Fibroblast of skin of back (primary cell): ENCODE measurements at places on chromosomes 6 and 20.

GRCh38 chr6:73694711-73695411 is 1.1 kb upstream of the CD109 start:
- peak; percentile 60 for DNase-seq

DNA sequence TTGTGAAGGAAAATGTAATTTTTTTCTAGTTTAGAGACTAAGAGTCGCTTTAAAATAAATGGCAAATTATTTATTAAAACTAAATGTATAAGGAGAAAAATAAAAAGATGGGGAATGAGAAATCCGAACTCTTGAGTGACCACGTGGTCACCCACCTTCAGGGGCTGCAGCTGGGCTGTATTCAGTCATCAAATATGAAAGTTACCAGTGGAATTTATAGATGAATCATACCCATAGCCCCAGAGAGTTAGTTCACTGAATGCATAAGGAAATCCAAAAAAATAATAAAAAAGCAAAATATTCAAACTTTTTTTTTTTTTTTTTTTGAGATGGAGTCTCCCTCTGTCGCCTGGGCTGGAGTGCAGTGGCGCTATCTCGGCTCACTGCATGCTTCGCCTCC is 947.7 kb upstream of the ADGRB3 start:
- DNase-seq, result peak; percentile 66

DNA sequence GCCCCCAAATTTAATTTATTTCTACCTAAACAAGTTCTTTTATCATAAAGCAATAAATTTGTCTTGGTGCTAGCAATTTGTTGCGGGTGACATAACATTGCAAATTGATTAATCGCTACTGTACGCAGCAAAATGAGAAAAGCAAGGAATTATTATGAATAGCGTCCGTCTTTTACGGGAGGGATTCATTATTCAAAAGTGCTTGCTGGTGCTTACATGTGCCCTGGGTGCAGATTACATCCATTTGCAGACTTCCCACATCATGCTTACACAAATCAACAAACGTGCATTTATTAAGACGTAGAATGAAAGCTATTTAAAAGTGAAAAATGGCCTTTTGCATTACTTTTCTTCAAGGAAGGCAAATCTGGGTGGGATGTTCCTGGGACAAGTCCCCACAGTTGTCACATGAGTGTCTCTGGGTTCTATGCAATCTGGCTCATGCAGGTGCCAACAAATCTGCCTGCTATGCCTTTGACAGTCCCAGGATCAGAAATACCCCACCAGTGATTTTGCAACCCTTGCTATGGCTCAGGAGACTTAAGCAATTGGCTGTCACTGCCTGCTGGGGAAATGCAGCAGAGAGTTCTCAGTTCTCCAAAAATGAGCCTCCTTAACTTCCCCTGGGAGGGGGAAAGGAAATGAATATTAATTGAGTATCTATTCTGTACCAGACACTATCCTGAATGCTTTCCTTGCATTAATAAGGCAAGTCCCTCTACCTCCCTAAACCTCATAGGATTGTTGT is 30.1 kb upstream of the MAFB start:
- DNase-seq, result no peak

DNA sequence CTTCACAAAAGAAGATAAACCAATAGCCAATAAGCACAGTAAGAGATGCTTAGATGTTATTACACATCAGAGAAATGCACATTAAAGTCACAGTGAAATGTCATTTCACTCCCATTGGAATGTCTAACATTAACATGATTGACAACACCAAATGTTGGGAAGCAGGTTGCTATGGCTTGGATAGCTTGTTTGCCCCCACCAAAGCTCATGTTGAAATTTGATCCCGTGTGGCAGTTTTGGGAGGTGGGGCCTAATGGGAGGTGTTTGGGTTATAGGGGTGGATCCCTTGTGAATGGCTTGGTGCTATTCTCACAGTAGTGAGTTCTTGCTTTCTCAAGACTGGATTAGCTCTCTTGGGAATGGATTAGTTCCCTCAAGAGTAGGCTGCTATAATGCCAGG is 44.8 kb downstream of the MRAP2 start:
- DNase-seq, result no peak

DNA sequence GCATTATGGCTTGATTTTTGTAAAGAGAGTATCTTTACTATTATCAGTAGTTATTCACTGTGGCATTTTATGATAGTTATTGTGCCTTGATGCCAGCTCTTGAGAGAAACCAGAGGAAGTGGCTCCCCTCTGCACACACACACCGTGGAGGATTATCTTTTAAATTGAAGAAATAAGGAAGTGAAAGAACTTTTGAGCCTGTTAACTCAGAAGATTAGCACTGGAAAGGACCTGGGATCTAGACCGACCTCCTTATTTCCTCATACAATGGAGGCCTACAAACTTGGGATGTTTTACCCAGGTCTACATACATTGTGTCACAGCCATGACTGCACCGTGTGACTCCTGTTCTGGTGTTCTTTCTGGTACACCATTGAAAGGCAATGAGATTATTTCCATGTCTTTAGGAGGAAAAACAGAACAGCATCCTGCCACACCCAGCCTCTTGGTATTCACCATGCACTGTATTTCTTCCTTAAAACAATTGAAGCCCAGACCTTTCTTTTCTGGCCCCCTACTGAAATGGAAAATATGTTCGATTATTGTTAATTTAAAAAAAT is 40.6 kb downstream of the HECA start:
- DNase-seq, result no peak

GRCh38 chr6:130211691-130212090 is 11.1 kb downstream of the SAMD3 start:
- DNase-seq, result no peak

DNA sequence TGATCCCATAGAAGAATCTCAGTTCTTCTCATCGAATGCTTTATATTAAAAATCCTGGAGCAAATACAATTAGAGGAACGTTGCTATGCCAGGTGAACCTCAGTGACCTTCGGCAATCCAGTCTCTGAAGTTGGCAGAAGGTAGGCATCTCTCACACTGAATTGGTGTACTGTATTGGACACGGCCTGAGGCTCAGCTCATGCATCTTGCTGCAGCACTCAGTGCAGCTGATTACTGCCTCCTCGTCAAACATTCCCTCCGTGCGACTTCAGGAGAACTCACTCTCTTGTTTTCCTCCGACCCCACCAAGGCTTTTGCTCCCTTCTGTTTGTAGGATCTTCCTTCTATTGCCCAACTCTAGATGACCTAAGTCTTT is 90.5 kb downstream of the GPR6 start:
- DNase-seq, result no peak

DNA sequence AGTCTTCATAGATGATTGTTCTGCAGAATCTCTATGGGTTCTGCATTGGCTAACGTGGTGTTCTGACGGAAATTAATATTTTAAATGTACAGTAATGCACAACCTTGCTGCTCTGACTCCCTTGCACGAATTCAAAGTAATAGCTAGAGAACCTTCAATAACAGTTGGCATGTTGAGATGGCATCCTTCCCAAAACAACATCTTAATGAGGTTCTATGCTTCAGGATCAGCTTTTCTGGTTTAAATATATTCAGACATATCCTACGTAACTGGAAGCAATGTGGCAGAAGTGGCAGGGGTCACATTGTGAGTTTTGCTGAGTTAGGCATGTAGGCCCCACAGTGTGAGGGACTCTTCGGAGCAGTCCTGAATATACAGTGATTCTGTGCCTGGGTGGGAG is 25.7 kb downstream of the DSE start:
- DNase-seq, result peak; percentile 41
